ENCODE measurements at places on chromosomes 16 and 17. TPM values are rescaled to one million over a fixed set of nuclear protein-coding genes. Genes with fewer than 3 reads are reported as not detected.
A peak's percentile ranks its signal among the peaks of the same experiment; 100 is the strongest.

DNA sequence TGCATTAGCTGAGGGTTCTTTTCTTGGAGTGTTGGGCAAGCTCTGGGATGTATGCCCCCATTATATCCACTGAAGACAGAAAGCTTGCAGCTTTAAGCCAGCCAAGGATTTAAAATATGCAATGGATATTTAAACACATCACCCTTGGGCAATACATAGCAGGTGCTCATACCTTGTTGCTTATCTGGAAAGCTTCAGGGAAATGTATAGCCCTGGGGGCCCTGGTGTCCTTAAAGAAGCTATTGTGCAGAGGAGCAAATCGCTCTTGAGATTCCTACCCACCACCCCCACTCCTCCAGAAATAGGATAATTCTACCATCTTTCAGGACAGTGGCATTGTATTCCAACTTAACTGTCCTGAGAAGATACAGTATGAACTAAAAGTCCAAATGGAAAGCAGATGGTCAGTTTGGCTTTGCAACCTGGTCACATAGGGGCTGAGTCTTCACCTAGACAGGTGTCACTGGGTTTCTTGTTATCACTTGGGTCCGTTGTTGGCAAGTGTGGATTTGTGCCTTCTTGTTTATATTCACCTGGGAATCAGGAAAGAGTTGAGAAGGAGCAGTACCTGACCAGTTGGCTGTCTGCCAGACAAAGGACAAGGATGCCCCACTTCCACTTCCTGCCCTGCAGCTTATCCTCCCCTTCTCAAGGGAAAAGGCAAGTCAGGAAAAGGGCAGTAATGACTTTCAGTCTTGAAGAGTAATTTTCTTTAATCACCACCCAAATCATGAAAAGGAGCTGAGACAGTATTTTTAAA lies 3.4 kb downstream of the ANKRD40CL start:
- no peaks in the 10 kb centered on the region for H3K36me3 ChIP-seq
- no peak overlapping the region for H3K27ac ChIP-seq
- DNase-seq = no peak

The PLK1 gene
- total RNA-seq = 141 TPM

- peaks cover 44% of the 10 kb centered on the region for H3K4me1 ChIP-seq
- peak overlapping the region; percentile 37 for H3K4me3 ChIP-seq
- no peaks in the 10 kb centered on the region for H3K36me3 ChIP-seq
- no peaks in the 10 kb centered on the region for H3K27me3 ChIP-seq
- peak overlapping the region; percentile 46 for H3K27ac ChIP-seq
Measured at GRCh38 chr17:48003417-48004151, 32.7 kb downstream of the CDK5RAP3 start.

DNA sequence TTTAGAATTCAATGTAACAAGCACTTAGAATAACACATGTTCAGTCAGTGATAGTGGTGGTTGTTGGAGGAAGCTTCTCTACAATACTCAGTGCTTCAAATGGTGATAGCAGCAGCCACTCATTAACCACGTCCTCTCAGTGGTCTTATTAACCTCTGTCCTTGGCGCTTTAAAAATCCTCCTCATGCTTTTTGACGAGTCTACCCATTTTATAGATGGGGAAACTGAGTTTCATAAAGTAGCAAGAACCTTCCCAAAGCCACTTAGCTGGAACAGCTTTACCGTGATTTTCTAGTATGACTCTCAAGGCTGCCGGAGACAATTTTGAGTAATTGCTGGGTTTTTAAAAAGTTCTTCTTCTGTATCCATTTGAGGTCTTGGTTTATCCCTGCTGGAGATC lies 47.4 kb downstream of the PLCG2 start:
- no peaks in the 10 kb centered on the region for H3K36me3 ChIP-seq
- DNase-seq = no peak
- H3K4me3 ChIP-seq = no peak overlapping the region
- H3K4me1 ChIP-seq = peaks cover 20% of the 10 kb centered on the region
- no peak overlapping the region for H3K27ac ChIP-seq
- no peaks in the 10 kb centered on the region for H3K27me3 ChIP-seq

DNA sequence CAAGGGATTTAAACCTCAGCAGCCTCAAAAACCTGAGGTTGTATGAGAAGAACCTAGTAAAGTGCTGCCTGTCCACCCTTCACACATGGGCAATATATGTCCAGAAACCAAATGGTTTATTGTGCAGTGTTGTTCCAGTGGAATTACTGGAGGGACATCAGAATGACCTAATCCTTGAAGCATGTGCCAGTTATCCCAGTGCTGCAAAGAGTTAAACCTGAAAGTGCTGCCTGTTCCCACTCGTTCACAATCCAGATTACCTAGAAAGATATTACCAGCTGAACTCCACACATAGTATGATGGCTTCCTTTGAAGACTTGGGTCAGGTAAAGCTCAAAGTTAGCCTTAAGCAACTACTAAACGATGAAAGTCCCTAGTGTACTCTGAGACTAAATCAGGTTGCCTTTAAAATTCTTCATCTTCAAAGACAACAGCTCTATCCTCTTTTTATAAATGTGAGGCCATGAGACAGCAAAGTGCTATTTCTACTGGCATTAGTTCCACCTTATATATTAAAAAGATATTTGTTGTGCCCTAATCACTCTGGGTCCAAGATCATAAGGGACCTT lies 133.1 kb downstream of the SNX11 start:
- DNase-seq = no peak
- no peaks in the 10 kb centered on the region for H3K36me3 ChIP-seq
- H3K4me1 ChIP-seq = peaks cover 4% of the 10 kb centered on the region
- no peaks in the 10 kb centered on the region for H3K27me3 ChIP-seq

DNA sequence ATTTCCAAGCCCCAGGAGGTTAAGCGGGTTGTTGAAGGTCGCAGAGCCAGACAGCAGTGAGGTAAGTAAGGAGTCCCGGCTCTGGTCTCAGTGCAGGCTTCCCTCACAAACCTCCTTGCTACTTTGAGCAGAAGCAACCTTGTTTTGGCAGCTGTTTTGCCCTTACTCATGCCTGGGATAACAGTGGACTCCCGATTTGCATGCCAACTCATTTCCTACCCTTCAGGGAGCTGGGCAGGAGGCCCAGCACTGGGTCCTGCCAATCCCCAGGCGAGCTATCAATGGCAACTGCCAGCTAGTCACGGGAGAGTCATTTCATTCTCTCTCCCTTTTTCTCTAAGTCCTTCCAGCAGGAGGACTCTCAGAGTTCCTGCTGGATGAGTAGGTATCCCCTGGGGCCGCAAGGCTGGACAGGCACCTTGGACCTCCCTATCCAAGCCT lies 72.0 kb upstream of the KSR1 start:
- H3K27ac ChIP-seq = no peak overlapping the region
- no peak for DNase-seq
- no peak overlapping the region for H3K4me3 ChIP-seq
- no peaks in the 10 kb centered on the region for H3K36me3 ChIP-seq

The SLC35G6 gene
- not detected for total RNA-seq

GRCh38 chr17:27846042-27846655 lies 45.8 kb upstream of the NOS2 start:
- DNase-seq = no peak
- peaks cover 4% of the 10 kb centered on the region for H3K4me1 ChIP-seq
- no peaks in the 10 kb centered on the region for H3K36me3 ChIP-seq
- no peak overlapping the region for H3K4me3 ChIP-seq
- no peaks in the 10 kb centered on the region for H3K27me3 ChIP-seq

The NPB gene
- total RNA-seq = 3.8 TPM

DNA sequence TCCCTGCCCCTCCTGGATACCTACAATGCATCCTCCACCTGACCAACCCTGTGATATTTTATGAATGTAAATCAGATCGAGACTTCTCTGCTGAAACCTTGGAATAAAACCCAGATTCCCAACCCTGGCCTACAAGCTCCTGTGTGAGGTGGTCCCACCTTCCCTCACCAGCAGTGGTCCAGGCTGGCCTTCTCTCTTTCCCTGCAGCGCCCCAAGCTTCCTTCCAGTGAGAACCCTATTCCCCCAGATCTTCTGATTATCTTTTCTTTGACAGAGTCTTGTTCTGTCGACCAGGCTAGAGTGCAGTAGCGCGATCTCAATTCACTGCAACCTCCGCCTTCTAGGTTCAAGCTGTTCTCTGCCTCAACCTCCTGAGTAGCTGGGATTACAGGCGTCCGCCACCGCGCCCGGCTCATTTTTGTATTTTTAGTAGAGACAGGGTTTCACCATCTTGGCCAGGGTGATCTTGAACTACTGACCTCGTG lies 2.5 kb upstream of the HELZ start:
- H3K36me3 ChIP-seq = no peaks in the 10 kb centered on the region
- H3K27me3 ChIP-seq = no peaks in the 10 kb centered on the region
- no peak for DNase-seq
- H3K27ac ChIP-seq = peak overlapping the region; percentile 75
- H3K4me3 ChIP-seq = peak overlapping the region; percentile 94
- peaks cover 17% of the 10 kb centered on the region for H3K4me1 ChIP-seq

- H3K27me3 ChIP-seq = no peaks in the 10 kb centered on the region
- no peaks in the 10 kb centered on the region for H3K36me3 ChIP-seq
- 0 out of 2 replicates have a peak overlapping the region, but pooled peaks have one; percentile 5 for H3K4me3 ChIP-seq
- peak; percentile 86 for DNase-seq
Measured at GRCh38 chr17:71084219-71084618, 914.9 kb downstream of the KCNJ2 start.

The PLCG2 gene
- total RNA-seq = 5.9 TPM

The FASN gene
- total RNA-seq = 849 TPM

DNA sequence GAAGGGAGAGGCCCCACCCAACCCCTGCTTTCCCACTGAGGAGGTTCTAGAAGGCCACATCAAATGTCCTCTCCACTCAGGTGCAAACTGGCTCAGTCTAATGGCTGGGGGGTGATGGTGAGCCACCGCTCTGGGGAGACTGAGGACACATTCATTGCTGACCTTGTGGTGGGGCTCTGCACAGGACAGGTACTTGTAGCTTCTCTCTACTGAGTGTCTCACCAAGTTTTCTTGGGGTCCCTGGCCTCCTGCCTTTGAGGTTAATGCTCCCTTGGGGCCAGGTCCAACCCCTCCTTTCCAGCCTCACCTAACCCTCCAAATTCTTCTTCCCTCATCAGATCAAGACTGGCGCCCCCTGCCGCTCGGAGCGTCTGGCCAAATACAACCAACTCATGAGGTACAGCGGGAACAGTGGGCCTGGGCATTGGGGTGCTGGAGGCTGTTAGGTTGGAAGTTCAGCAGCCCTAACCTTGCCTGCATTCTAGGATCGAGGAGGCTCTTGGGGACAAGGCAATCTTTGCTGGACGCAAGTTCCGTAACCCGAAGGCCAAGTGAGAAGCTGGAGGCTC lies 5.7 kb downstream of the ENO3 start:
- peak; percentile 90 for DNase-seq
- H3K27ac ChIP-seq = no peak overlapping the region
- peaks cover 20% of the 10 kb centered on the region for H3K4me1 ChIP-seq
- H3K27me3 ChIP-seq = no peaks in the 10 kb centered on the region

DNA sequence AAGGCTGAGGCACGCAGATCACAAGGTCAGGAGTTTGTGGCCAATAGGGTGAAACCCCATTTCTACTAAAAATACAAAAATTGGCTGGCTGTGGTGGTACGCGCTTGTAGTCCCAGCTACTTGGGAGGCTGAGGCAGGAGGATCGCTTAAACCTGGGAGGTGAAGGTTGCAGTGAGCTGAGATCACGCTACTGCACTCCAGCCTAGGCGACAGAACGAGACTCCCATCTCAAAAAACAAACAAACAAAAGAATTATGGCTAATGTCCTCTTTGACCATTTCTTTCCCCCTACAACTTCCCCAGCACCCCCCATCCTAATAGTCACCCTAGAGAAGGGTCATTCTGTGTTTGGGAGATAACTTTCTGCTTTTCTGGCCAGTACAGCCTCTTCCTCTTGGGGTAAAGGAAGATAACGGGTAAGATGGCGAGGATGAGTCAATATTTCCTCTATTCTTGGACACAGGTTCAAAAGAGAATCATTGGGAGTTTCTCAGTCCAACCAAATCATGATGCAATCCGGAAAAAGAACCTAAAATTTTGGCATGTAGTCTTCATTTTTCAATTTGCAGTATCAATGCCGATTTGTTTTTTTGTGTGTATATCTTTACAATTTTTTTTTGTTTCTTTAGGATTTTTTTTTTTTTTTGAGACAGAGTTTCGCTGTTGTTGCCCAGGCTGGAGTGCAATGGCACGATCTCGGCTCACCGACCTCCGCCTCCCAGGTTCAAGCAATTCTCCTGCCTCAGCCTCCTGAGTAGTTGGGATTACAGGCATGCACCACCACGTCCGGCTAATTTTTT lies 107.6 kb upstream of the MED13 start:
- no peaks in the 10 kb centered on the region for H3K4me1 ChIP-seq
- no peaks in the 10 kb centered on the region for H3K27me3 ChIP-seq
- H3K36me3 ChIP-seq = no peaks in the 10 kb centered on the region
- no peak overlapping the region for H3K4me3 ChIP-seq

DNA sequence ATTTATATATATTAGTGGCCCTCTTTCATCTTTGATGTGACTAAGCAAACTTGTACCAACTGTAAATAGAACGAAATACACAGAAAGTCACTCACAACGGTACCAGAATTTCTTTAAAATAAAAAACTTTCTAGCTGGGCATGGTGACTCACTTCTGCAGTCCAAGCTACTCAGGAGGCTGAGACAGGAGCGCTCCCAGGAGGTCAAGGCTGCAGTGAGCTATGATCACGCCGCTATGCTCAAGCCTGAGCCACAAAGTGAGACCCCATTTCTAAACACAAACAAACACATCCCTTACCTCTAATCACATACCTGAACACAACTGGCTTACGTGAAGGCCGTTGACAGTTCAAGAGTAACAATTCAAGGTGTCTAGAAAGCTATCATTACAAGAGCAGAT lies 29.7 kb downstream of the STAT5B start:
- no peaks in the 10 kb centered on the region for H3K27me3 ChIP-seq
- no peak for DNase-seq
- H3K4me3 ChIP-seq = no peak overlapping the region
- no peaks in the 10 kb centered on the region for H3K4me1 ChIP-seq
- H3K27ac ChIP-seq = no peak overlapping the region

GRCh38 chr16:27351989-27352388 lies 38.2 kb downstream of the IL4R start:
- no peak for DNase-seq
- H3K36me3 ChIP-seq = 0 out of 2 replicates have a peak, but pooled peaks cover 3% of the 10 kb centered on the region
- no peak overlapping the region for H3K27ac ChIP-seq

DNA sequence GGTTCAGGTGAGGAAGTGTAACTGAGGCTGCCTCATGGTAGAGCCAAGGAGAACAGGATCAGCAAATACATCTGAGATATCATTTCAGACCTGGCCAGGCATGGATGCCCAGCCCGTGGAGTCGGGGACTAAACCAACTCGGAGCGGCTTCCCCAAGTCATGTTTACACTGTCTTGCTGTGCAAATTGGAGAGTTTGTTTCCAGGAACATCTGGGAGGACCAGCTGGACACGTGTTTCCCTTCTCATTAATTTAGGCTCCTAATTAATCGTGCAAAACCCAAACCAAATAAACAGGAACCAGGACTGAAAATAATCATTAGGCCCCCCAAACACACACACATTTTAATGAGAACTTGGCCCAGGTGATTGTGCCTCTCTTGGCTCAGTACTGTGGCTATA lies 70.9 kb upstream of the SALL1 start:
- no peak overlapping the region for H3K4me3 ChIP-seq
- DNase-seq = no peak
- no peaks in the 10 kb centered on the region for H3K36me3 ChIP-seq
- H3K4me1 ChIP-seq = 0 out of 2 replicates have a peak, but pooled peaks cover 5% of the 10 kb centered on the region
- no peaks in the 10 kb centered on the region for H3K27me3 ChIP-seq
